ENCODE measurements at places on chromosomes 6 and 20.

- DNase-seq = no peak
These were observed 5.7 kb upstream of the NECAB3 start for GRCh38 chr20:33679758-33680485.

- no peak for DNase-seq
These were observed 12.6 kb downstream of the VPS52 start for GRCh38 chr6:33259032-33259431.

DNA sequence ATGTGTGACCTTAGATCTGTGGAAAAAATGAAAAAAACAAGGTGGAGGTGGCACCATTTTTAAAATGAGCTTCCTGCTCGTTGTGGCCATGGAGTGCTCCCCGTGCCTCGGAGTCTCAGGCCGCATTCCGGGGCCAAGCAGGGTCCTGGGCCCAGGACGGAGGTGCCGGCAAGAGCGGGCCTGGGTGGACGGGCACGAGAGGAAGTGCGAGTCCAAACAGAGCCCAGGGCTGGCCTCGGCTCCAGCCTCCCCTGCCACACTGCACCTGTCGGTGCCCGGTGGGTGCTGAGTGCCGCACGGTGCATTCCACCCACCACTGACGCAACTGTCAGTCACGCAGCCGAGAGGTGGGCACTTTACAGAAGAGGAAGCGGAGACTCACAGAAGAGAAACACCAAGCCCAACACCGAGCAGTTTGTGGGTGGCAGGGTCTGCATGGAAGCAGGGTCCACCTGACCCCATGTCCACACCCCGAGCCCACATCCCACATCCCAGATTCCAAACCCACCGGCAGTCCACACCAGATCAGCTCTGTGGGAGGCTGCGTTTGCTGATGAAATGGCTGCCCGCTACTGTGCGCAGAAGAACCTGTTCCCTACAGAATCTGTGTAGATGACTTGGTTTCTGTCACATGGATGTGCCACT is 97.7 kb downstream of the PSMB1 start:
- DNase-seq = no peak

DNA sequence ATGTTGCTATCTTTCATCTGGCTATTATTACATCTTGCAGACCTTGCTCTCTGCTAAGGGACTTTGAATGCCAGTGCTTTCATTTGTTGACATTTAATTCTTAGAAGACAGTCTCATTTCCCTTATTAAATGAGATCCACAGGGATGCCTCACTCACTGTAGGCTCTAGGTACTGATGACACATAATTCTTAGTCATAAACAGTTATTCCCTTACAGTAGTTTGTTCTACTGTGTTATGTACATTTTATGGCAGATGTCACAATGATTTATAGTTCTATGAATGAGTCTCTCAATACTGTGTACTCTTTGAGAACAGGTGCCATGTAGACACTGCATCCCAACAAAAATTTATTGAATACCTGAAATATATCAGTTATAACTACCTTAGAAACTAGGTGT is 70.3 kb downstream of the FAM83B start:
- no peak for DNase-seq

DNA sequence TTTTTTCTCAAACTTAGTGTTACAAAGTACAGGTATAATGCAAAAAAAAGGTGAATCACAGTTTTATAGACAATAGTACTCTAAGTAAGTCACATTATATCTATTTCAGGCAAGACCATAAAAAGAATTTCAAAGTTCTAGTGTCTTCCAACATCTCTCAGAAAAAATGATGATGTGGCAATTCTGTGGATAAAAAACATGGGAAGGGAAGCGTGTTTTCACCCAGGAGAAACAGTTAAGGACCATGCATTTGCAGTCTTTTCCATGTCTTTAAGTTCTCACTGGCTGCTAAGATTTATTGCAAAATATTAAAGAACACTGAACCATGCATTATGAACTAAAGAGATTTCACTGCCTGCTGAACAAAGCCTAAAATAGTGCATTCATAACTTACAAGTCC is 1.8 kb downstream of the SSR1 start:
- no peak for DNase-seq

DNA sequence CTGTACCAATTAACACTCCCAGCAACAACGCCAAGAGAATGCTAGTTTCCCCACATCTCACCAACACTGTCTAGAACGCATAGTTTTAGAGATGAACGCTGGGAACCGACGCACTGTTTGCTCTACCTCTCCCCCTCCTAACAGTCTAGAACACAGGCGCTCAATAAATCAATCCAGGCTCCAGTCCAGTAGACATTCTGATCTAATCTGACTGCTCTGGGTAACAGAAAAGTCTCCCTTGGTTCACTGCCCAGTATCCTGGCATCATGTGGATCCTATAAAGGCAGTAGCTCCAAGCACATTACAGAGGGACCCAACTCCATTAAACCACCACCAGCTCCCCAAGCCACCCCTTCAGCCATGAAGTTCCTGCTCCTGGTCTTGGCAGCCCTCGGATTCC is at the start of gene DEFB132:
Gene DEFB132, plus strand, starts transcription at position 306 of the 400 bp plus-strand sequence. Its CDS starts 55 bp downstream, at position 361.
- no peak for DNase-seq

DNA sequence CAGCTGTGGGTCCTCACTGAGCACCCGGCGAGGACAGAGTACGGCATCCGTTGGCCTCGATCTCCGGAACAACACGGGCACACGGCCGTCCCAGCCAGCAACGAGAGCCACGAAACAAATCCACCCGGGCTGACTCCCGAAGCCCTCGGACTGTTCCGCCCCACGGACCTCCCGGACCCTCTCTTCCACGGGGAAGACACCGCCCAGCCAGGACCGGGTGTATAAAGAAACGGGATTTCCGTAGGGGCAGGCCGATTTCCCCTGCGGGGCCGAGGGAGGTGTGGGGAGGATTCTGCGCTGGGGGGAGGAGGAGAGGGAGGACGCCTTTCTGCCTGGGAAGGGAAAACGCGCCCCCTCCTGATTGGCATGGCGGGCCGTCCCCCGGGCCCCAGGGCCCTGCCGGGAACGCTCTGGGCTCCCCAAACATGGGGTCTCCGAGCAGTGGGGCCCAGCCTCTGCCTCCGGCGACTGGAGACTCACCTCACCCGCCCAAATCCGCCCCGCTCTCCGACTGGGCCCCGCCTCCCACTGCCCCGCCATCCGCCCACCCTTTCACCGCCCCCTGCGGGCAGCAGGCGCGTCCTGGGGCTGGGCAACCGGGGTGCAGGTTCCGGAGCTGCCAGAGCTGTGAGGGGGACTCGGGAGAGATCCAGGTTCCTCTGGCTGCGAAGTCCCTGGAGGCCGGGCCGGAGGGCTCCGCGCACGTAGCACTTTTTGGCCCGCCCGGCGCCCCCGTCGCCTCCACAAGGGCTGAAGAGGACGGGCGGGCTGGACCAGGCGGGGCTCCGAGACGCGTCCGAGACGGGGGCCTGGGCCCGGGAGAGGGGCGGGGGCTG is 679 bp upstream of the PPDPF start:
- peak; percentile 60 for DNase-seq

DNA sequence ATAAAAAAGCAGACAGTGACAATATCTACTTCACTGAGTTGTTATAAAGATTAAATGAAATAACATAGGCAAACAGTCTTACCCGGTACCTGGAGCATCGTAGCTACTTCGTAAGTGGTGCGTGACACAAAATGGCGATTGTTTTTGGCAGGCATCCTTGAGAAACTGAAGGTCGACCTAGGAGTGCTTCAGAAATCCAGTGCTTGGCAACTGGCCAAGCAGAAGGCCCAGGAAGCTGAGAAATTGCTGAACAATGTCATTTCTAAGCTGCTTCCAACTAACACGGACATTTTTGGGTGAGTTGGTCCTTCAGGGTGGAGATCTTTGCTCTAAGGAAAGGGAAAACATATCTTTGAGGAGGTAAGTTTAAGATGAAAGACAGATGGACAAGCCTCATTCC is 4.8 kb downstream of the BPIFA2 start:
- no peak for DNase-seq

- DNase-seq = no peak
These were observed 397.0 kb downstream of the NKAIN2 start for GRCh38 chr6:124200661-124201060.

- no peak for DNase-seq
These were observed 96.7 kb downstream of the TAF4 start for GRCh38 chr20:61968932-61969331.

- no peak for DNase-seq
These were observed 144.2 kb upstream of the FBXL4 start for GRCh38 chr6:99091985-99092384.

DNA sequence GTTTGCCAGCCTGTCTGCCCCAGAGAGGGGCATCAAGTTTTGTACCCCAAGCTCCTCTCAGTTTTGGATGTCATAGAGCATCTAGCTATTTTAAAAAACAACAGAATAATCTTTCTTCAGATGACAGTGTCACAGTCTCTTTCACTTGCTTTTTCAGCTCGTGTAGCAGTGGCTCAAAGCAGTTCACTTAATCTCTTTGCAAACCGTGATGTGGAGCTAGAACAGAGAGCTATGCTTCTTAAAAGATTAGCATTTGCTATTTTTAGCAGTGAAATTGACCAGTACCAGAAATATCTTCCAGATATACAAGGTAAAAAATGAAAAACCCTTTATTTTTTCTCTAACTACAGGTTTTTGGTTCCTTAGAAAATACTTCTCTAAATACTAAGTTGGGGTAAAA is 37.3 kb downstream of the PGM3 start:
- no peak for DNase-seq

DNA sequence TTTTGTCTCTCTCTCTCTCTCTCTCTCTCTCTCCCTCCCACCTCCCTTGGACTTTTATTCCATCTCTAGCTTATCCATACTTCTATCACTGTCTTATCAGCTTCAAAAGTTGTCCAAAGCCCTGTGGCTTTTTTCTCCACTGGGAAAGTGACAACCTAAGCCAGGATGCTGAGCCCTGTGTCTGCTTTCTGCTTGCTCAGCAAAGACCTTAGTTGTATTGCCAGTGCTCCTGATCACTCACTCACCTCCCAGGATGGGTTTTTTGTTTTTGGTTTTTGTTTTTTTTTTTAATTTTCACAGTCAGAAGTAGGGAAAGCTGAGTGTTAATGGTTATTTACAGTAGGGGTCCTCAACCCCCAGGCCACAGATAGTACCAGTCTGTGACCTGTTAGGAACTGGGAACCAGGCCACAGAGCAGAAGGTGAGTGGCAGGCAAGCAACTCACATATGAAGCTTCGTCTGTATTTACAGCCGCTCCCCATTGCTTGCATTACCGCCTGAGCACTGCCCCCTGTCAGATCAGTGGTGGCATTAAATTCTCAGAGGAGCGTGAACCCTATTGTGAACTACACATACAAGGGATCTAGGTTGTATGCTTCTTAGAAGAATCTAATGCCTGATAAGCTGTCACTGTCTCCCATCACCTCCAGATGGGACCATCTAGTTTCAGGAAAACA is 125.0 kb upstream of the ID4 start:
- no peak for DNase-seq

GRCh38 chr6:147170269-147170668 is 33.9 kb upstream of the STXBP5 start:
- DNase-seq = no peak

DNA sequence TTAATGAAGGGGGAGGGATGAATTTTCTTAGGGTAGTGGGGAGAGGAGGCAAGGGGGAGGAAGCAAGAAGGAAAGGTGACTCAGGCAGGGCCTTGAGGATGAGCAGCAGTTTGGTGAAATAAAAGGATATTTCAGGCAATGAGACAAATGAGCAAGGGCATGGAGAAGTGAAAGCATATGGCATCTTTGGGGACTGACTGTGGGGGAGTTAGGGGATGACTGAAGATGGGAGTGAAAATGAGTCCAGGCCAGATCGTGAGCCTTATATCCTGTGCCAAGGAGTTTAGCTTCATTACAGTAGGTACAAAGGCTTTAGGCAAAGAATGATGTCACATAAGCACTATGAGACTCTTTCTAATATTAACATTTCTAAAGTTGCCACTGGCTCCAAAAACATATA is 51.9 kb downstream of the ILRUN start:
- DNase-seq = no peak

GRCh38 chr6:106102967-106103727 is 17.0 kb downstream of the PRDM1 start:
- DNase-seq = no peak

- peak; percentile 66 for DNase-seq
These were observed 654 bp downstream of the WASF1 start for GRCh38 chr6:110178626-110179405.

- no peak for DNase-seq
These were observed 468.3 kb downstream of the CDC5L start for GRCh38 chr6:44855562-44856411.

- no peak for DNase-seq
These were observed 154.2 kb downstream of the BTBD9 start for GRCh38 chr6:38485488-38485887.

- no peak for DNase-seq
These were observed 232.0 kb upstream of the PMEPA1 start for GRCh38 chr20:57941604-57942381.

- DNase-seq = no peak
These were observed 539.3 kb upstream of the ID4 start for GRCh38 chr6:19297880-19298279.

DNA sequence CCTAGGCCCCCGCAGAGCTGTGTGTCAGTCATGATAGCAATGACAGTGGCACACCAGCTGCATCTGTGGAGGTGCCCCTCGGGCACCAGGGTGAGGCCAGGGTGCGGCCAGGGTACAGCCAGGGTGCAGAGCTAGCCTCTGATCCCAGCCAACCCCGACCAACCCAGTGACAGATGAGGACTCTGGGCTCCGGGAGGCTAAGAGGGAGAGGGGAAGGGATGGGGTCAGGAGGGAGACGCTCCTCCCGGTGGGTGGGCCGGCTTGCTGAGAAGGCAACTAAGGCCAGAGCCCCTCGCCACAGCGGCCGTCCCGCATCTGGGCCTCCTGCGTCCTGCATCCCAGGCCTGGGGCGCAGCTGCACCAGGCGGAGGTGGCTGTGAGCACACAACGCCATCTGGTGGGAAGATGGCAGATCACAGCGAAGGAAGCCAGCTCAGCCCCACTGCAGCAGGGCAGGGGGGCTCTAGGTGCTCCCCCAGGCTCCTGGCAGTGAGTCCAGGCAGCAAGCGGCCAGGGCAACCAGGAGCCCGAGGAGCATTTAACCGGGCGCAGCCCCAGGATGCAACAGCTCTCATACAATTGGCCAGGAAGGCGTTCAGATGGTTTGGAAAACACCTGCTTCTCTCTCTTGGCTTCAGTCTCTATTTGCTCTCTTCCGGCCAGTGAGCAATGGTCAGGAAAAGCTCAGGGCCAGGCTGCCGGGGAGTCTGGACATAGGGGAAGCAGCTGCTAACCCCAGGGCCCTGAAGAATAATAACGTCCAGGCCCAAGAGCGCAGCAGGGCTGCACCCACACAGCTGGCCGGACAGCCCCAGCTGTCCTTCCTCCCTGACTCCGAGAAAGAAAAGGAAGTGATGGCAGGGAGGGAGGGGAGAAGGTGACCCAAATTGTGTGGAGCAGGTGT is 169.4 kb downstream of the TAF4 start:
- DNase-seq = peak; percentile 2

DNA sequence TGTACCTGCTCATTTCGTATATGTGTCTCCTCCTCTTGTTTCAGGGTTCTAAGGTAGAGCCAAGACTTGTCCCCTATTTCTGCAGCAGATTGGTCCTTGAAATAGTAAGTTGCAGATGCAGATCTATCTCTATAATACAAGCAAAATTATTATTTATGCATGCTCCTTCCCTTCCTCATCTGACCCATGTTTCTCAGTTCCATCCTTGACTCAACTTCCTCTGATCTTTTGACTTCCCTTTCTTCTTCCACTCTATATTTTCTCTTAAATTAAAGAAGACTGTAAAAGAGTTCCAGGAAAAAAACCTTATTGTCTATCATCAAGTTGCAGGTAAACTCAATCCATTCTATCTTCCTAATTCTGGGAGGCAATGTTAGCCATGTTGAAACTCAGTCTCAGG is 23.7 kb downstream of the PLA2G7 start:
- no peak for DNase-seq

GRCh38 chr6:83378621-83379388 is 52.0 kb downstream of the ME1 start:
- no peak for DNase-seq

Measured in T-helper 9 cell (primary cell).